Mesenchymal stem cell (in vitro differentiated cells and primary cell): ENCODE measurements at places on chromosomes 16 and 17.

DNA sequence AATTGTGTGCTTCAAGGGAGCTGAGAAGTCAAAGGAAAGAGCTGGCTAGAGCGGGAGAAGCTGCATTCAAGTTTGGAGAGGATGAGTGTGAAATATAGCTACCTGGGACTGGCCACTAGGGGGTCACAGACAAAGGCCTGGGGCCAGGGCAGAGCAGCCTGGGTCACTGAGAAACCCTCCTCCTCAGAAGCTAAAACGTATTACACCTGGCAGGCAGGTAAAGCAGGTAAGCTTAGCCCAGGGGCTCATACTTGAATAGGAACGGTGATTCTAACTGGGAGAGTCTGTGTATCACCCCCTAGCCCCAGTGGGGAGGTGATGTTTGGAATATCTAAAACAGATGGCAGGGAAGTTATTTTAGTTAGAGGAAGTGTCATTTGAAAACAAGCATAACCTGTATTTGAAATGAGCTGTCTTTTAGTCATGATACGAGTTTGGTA, 6.8 kb downstream of the KRT37 start:
- DNase-seq, result no peak

DNA sequence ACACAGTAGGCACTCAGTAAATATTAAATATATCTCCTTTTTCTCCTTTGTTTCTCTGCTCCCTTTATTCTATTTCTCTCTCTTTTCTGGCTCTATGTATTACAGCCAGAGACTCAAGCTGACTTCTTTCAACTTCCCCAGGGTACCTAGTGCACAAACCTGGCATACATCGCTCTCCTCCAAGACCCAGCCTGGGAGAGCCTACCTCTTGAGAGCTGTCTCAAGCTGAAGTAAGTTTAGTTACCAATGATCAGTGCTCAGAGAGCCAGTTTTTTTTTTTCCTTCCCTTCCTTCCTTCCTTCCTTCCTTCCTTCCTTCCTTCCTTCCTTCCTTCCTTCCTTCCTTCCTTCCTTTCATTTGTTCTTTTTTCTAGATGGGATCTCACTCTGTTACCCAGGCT, 19.8 kb downstream of the TMEM98 start:
- DNase-seq, result no peak

GRCh38 chr16:4011225-4011939, 104.9 kb downstream of the ADCY9 start:
- no peak for DNase-seq

DNA sequence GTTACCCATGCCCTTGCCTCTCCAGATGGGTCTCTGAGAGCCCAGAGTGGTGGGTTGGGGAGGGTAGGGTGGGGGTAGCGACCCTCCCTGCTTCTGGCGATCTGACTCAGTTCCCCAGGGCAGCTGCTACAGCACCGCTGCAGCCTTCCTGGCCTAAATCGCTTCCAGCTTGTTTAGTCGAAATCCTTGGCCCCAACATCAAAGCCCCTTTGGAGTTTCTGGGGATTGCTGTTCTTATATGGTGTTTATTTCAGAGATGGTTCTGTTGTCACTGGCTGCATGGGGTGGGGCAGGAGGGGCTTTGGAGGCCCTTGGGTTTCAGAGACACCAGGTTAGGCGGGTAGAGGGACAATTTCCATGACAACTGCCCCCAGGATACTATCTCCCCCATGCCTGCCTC, 35.9 kb downstream of the FZD2 start:
- DNase-seq, result no peak

DNA sequence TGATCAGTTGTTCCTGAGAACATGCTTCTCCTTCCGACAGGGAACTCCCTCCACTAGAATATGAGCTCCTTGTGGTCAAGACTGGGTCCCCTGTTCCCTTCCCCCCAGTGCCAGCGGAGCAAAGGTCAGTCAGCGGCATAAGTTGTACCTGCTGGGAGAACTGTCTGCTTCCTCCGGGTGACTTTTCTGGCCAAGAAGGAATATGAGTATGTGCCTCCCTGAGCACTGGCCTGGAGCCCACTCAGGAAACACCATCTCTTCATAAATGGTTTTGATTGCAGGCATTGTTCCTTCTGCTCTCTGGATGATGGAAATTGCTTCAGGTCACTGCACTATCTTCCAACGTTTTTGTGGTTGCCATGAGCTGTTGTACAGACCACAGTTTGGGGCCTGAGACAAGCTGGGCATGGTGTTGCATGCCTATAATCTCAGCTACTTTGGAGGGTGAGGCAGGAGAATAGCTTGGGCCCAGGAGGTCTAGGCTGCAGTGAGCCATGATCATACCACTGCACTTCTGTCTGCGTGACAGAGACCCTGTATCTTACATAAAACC, 2.9 kb upstream of the P4HB start:
- DNase-seq, result peak; percentile 20
